ENCODE measurements at places on chromosomes 7 and 10.

DNA sequence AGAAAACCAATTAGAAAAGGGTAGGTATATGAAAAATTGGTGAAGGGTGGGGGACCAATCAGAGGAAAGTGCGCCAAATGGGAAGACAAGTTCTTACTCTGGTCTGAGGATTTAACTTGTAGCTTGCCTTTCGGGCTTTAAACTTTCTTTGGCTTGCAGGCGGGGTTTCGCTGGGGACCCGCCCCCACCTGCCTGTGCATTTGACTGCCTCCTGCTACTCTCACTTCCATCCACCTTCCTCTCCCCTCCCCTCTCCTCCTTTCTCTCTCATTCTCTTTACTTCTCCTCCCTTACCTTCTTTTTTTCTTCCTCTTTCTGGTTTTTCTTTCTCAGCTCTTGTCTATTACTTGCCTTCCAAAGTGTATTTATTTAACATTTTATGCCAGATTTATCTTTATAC is 278.8 kb downstream of the DNAJB9 start:
- DNase-seq = no peak

DNA sequence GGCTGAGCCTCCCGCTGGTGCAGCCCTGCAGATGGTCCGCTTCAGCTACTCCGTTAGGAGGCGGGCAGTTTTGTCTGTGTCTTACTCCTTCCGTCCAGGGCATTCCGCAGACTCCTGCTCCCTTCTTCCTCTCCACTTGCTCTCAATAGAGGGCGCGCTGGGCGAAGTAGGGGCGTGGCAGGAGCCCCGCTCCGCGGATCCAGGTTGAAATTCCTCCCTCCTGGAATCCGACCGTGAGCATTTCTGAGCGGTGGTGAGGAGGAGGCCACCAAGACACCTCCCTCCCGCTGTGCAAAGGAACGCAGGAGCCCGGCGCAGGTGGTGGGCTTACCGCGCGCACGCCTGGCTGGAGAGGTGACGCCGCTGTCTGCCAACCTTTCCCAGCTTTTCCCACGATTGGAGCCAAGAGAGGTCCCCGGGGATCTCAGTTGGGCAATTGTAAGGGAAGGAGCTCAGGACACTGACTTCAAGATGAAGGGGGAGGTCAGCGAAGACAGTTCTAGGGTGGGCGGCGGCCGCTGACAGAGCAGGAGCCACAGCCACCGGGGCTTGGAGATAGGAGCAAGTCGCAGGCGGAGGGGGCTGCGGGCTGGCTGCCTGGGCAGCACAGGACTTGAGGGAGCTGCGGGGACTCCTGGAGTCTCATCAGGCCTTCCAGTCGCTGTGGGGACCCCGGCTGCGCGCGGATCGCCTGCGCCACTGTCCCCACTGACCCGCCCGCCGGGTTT is 1011.3 kb downstream of the XPNPEP1 start:
- no peak for DNase-seq

- DNase-seq = no peak
Measured at GRCh38 chr7:47715631-47716068, 133.7 kb upstream of the TNS3 start.

- DNase-seq = no peak
Measured at GRCh38 chr7:23394488-23395171, 75.7 kb downstream of the IGF2BP3 start.

- DNase-seq = no peak
Measured at GRCh38 chr7:114852293-114852692, 69.6 kb upstream of the MDFIC start.

DNA sequence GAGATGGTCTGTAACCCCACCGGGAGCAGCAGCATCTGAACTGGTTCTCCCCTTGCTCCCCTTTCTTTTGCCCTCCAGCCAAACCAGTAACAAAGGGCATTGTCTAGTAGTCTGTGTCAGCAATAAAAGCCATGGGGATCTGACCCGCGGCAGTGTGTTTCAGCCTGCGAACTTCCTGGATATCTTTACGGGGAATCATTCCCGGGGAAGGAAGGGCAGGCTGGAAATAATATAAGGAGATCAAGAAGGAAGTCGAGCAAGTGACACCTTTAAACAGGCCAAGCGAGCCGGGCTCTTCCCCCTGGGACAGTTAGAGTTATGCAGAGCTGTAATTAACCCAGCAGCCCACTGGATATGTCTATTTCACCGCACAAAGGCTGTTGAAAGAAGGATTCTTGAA is 661.2 kb upstream of the GALNT17 start:
- no peak for DNase-seq

GRCh38 chr7:128729494-128729893 is 9.7 kb upstream of the CALU start:
- no peak for DNase-seq

- no peak for DNase-seq
Measured at GRCh38 chr7:43758822-43759683, 573 bp downstream of the BLVRA start.

DNA sequence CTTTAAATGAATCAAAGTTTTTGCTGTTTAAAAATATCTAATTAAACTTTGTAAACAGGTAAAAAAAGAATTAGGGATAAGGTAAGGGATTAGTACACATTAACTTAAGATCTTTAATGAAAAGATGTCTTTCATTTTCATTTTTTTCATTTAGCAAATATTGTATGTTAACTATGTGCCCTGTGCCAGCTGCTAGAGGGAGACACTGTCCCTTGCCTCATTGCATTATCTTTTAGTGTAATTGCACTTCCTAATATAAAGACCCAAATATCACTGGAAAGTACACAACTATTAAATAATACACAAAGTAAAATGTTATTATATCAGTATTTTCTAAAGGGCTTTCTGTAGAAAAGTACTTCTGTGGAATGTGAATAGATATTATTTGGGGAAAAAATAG is 102.7 kb downstream of the GPR37 start:
- DNase-seq = no peak

GRCh38 chr10:112778579-112778978 is 171.5 kb upstream of the TCF7L2 start:
- no peak for DNase-seq

DNA sequence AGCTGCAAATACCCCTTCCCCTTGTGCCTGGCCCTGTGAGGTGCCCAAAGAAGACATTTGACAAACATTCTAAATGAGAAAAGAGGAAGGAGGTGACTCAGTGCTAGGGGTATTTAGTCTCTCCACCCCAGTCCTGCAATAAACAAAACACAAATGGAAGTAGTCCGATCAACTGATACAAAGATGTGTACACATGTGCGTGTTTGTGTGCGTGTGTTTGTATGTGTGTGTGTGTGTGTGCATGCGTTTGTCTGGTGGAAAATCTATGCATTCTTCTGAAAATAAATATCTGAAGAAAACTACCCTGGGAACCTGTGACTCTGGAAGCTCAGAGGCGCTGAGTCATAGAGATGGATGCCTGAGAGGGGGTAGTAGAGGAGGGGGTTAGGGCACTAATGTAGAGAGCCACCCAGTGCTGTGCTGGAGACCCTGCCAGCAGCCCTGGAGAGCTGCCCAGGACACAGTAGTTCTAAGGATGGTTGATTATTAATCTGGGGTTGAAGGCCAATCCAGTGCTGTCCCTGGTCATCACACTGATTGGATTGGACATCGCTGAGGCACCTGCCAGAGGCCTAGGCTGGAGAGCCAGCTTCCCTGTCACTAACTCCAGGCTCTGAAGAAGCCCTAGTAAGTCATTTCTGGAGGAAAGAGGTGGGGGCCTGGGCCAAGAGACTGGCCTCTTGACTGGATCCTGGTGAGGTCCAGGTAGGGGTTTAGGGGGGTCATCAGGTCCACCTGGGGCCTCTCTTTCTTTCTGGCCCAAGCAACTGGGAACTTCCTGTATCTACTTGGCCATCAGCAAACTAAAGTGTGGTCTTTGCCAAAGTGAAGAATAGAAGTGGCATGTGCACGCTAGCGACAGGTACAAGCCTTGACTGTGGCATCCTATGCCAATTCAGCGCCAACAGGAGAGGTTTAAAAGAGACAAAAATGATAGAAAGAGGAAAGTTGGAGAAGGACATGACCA is 18.5 kb downstream of the SFTPA1 start:
- no peak for DNase-seq

- DNase-seq = no peak
Measured at GRCh38 chr7:42770114-42770513, 141.8 kb downstream of the C7orf25 start.

- peak; percentile 41 for DNase-seq
Measured at GRCh38 chr10:124744102-124745050, at the start of gene FAM53B. TSS of gene FAM53B (minus strand) at chr10:124744378. CDS start at chr10:124706713, 37,665 bp downstream.

- DNase-seq = no peak
Measured at GRCh38 chr10:24384954-24385353, 176.0 kb downstream of the KIAA1217 start.

GRCh38 chr10:93471110-93471651 is 11.0 kb downstream of the MYOF start:
- DNase-seq = no peak

GRCh38 chr7:34060196-34060947 is 155.0 kb downstream of the BMPER start:
- no peak for DNase-seq

DNA sequence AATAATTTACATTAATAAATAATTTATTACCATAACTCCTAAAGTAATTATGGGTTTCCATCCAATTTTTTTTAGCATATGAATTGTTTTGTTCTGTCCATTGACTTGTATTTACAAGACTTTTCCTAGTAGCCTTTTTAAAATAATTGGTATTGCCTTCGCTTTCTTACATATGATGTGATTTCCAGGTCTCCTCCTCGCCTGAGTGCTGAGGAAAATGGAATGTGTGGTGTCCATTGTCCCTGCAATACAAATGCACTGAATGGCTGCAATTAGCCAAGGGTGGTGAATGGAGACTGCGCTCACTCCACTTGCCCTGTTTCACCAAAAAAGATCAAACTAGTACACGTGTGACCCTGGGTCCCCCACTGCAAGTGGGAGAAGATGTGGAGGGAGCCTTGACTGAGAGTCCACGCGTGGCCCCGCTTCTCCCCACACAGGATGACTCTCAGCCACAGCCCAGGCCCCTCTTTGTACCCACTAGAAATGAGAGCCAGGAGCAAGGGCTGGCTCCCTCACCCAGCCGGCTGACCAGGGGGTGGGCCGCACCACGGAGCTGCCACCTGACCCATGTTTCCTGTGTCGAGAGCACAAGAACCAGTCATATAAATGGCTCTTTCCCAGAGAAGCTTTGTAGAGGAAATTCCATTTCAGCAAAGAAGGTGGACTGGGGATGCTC is 52.6 kb downstream of the FAM53B start:
- DNase-seq = no peak

- no peak for DNase-seq
Measured at GRCh38 chr10:14586901-14587300, 187.8 kb downstream of the FAM107B start.

DNA sequence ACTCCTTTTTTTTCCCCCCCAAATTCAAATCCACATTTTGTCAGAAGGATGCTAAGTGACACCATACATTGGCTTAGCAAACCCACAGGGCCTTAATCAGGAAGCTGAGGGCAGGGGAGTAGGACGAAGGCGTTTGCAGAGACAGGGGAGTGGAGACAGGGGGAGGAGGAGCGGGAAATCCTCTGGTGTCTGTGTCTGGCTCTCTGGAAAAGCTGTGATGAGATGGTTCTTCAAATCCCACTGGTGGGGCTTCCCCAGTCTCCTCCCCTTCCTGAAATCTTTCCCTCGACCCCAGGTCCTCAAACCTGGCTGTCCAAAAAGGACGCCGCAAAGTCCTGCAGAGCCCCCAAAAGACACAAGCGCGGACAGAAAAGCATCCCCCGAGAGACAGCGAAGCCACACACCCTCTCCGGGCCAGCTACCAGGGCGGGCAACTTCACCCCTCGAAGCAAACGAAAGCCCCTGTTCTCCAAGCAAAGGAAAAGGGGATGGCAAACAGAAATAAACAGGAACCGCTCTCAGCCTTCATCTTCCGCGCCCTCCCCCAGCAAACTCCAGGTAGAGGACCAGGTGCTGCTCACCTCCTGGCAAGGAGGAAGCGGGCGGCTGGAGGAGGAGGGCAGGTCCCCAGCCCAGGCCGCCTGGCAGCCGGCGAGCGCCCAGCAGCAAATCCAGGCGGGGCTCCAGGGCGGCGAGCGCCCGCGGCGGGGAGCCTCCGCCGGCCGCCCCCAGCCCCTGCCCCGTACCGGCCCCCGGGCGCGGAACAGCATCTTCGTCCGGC is 520 bp downstream of the ELAPOR2 start:
- no peak for DNase-seq

- DNase-seq = no peak
Measured at GRCh38 chr7:73612598-73613269, 11.6 kb downstream of the MLXIPL start.

DNA sequence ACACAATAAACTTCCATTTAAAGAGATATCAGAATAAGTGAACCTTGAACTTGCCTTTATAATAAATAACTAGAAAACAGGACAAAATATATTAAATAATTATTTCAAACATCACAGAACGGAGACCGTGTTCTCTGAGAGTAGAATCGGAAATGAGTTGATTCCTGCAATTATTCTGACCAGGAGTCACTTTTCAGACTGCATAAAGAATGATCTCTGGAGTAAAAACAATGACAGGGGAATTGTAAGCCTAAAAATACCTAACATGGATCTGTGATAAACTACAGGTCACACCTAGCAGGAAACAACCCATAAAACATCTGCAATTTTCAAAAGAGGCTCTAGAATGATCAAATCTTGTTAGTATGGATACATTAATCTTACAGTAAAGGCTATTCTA is 577.5 kb upstream of the SORCS1 start:
- no peak for DNase-seq

- no peak for DNase-seq
Measured at GRCh38 chr7:29039821-29040578, 81.9 kb upstream of the TRIL start.

DNA sequence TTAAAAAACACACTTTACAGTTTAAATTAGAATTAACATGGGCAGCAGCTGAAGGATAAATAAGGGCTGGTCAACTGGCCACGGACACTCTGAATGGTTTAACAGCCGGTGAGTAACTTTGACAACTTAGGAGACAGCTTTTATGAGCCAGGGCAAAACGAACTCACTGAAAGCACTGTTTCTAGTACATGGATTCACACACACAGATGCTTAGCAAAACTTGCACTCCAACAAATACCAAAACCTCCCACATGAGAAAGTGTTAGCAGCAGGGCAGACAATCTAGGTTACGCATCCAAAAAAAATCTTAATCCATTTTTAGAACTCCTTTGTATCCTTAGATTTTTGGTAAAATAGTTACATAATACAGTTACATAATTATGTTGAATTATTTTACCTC is 486.4 kb downstream of the PHTF2 start:
- no peak for DNase-seq

GRCh38 chr7:36943591-36944435 is 219.5 kb upstream of the AOAH start:
- no peak for DNase-seq

Measured in GOT3 (cell line).